ENCODE measurements at places on chromosomes 5 and 9.

DNA sequence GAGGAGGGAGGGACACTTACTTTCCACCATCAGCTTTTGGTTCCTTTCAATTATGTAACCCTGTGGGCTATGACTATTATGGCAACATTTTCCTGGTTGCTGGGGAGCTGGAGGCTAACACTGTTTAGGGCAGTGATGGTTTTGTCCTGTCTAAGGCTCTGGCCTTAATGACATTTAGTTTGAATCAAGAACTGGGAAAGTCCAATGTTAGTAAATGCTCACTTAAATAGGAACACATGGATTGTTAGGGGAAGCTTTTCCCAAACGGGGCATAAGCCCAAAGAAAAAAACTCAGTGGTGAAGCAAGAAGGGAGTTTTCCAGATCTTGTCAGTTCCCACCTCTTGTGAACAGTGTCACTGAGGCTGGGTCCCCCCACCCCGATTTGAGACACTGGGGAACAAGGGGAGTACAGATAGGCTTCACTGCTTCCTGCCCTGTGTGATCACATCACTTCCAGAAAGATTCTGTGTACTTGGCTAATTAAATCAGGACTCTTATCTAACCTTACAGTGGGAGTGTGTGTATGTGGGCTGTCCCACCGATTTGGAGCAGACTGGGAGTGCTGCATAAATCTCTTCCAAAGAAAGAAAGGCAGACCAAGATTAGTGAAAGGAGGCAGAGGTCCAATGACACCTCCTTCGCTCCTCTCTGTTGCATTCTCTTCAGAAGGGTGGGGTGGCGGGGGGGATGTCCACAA, 206.4 kb downstream of the PTTG1 start:
- no peak for DNase-seq

DNA sequence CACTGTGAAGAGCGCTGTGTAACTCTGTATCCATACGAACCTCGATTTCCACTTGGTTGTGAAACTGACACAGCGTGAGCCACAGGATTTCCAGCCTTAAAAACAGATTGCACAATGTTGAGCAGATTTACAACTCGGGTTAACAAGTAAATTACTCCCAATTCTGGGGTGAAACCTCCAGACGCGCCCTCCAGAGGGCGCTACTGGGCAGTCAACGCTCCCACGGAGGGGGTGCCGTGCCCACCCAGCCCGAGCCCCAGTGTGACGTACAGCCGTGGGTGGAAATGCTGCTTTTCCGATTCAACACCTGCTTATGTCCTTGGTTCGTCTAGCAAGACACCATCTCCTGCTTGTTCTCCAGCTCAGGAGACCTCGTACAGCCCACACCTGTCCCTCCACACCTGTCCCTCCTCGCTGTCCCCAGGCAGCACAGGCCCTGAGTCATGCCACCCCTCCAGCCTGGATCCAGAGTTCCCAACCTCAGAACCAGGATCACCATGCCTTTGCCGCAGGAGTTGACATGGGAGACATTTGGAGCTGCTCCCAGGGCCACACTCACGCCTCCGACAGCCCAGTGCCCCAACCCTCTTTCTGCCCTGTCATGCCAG, 34.4 kb upstream of the SLC6A3 start:
- peak; percentile 22 for DNase-seq

- no peak for DNase-seq
Measured at GRCh38 chr5:148540647-148541046, 113.7 kb downstream of the HTR4 start.

DNA sequence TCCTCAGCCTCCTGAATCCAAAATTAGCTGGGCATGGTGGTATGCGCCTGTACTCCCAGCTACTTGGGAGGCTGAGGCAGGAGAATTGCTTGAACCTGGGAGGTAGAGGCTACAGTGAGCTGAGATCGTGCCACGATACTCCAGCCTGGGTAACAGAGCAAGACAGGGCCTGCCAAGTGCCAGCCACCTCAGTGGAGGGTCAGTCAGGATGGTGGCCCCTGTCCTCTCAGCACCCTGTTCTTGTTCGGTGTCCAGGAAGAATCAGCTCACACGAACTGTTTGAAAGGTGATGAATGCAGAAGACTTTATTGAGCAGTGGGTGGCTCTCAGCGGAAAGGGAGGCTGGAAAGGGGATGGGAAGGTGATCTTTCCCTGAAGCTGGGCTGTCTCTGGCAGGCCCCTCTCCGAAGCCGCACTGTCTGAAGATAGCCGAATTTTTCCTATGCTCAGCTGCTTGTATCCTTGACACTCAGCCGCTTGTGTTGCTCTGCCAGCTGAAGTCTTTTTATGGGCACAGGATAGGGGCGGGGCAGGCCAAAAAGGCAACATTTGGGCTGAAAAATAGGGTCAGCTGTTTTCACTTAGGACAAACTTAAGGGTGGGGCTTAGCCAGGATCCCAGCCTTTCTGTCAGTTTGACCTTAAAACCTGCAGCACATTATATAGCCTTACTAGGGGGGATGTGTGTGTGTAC, 50.9 kb downstream of the UBE2R2 start:
- no peak for DNase-seq

- DNase-seq: no peak
Measured at GRCh38 chr9:26656003-26656870, 236.4 kb downstream of the CAAP1 start.

DNA sequence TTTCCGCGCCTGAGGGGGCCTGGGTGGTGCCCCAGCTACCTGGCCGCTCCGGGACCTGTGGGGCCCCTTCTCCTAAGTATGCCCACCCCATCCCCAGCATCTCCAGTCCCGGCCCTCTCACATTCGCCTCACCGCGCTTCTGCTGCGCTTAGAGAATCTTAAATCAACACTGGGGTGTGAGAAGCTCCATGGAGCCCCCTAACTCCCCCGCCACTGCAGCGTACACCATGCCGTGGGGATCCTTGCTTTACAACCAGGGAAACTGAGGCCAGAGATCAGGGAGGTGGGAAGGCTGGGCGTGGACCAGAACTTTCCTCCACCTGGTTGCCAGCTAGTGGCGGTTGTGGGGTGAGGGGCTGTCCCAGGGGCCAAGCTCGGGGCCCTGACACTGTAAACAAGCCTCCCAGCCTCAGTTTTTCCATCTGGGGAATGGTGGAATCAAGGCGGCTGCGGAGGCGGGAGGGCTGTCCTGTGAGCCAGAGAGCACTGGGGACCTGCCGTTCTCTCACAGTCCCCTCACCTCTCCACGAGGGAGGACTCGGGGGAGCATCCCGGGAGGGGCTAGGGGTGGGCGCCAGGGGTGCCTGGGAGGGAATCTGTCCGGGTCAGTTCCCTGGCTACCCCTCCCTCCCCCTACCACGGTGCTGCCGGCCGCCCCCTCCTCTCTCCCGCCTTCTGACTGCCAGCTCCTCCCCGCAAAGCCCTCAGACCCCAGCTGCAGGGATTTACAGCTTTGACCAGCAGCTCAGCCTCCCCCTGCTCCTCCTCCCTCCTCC, 161.2 kb downstream of the C9orf50 start:
- DNase-seq: no peak

DNA sequence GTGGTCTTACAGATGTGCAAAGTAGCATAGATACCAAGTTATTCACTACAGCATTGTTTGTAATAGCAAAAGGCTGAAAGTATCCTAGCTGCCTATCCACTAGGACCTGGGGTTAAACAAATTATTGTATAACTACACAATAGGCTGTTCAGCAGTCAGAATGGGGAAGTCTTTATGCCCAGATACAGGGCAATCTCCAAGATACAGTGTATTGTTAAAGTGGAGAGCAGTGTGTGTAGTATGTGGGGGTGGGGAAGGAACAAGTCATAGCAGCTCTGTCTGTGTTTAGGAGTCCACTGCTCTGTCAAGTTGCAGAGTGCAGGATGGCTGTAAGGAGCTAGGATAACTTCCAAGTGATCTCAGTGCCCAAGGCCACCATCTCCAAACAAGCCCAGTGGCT, 5.5 kb downstream of the PCYOX1L start:
- no peak for DNase-seq

- no peak for DNase-seq
Measured at GRCh38 chr5:177524941-177525655, 8.3 kb upstream of the DDX41 start.

DNA sequence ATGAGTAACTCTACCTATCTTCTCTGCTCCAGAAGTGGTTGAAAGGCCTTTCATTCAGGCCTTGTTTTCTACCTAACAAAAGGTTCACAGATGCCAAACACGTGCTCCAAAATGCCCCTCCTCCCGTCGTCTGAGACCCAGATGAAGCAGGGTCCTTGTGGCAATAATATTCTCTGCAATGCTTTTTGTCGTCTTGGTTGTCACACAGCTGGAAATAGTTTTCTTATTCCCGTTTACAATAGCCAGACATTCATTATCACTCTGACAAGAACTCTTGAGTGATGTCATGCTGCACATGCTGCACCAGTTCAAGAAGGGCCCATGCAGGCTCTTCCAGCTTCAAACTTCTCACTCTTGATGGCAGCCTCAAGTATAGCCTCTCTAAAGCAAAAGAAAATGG, 7.8 kb downstream of the LPAR1 start:
- no peak for DNase-seq

GRCh38 chr5:109089191-109089590, 320.6 kb downstream of the PJA2 start:
- DNase-seq: no peak

- no peak for DNase-seq
Measured at GRCh38 chr9:94926431-94926800, 199.9 kb downstream of the AOPEP start.

GRCh38 chr5:147711019-147711418, 71.5 kb downstream of the JAKMIP2 start:
- no peak for DNase-seq

GRCh38 chr9:78122631-78123030, 91.0 kb upstream of the GNAQ start:
- no peak for DNase-seq

GRCh38 chr5:151707567-151707966, 20.9 kb upstream of the SPARC start:
- DNase-seq: no peak

DNA sequence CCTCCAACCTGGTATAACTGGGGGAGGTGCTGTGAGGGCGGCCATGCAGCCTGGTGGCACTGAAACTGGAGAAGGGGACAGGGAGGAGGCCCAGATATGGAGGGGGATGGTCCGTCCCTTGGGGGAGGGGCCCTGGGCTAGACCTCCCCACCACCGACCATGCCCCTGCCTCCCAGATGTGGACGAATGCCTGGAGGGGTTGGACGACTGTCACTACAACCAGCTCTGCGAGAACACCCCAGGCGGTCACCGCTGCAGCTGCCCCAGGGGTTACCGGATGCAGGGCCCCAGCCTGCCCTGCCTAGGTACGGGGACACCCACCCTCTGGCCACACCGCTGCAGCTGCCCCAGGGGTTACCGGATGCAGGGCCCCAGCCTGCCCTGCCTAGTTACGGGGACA, 15.4 kb upstream of the ASS1 start:
- DNase-seq: no peak

DNA sequence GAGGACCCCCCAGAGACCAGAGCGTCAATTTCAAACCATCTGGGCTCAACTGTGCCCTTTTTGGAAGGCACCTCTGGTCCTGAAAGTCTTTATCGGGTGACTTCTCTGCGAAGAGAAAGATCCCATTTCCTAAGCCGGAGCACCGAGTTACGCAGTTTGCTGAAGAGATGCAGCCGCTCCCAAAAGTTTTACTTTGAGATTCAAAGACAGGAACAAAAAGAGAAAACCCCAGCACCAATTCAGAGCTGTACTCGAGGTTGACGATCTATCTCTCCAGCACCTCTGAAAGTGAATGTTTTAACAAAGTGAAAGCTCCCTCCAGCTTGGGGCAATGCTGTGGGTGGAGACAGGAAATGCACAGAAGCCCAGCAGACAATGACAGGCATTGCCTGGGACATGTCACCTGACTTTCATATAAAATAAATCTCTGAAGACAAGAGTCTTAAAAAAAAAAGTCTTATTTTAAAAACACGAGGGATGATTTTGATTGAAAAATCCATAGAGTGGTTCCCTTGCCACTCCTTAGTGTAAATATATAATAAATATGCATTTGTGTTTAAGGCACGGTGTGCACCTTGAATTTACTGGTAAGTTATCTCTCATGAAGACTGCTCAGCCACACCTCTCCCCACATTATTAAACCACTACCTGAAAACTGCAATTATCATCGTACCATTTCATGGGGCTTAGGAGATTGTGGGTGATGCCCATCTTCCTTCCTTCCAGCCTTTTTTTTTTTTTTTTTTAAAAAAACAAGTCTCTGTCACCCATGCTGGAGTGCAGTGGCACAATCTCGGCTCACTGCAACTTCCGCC, 79.9 kb downstream of the FNBP1 start:
- DNase-seq: no peak

DNA sequence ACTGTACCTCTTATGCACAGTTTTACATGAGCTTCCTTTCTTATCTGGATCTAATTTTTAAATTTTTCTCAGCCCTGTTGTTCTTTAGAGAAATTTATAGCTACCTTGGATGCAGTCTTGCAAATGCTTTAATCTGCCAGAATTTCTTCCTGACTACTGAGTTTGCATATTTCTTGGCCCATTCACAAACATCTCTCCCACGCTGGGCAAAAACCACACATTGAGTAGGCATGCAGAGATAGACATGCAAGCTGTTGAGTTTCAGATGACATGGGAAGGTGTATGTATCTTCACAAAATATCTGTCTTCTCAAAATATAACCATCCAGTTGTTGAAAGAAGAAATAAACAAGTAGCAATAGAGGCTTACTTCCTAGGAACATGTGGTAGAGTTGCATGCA, 101.2 kb downstream of the PARP8 start:
- DNase-seq: no peak

DNA sequence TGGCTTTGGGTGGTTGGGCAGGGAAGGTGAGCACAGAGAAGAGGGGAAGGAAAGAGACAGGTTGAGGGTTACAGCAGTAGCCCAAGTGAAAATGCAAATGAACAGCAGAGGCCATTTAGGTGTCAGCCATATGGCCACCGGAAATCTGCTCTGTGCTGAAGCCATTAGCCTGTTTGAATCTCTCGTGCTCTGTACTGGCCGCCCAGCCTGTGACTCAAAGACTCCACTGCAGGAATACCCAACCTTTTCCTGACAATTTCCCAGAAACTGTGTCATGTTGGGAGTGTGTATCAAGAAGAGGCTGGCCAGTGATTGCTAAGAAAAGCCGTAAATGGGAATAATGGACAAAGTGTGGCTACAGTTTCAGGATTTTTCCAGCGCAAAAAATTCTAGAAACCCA, 35.9 kb upstream of the RAI14 start:
- DNase-seq: no peak

- no peak for DNase-seq
Measured at GRCh38 chr9:35232867-35233544, 71.2 kb downstream of the UNC13B start.

DNA sequence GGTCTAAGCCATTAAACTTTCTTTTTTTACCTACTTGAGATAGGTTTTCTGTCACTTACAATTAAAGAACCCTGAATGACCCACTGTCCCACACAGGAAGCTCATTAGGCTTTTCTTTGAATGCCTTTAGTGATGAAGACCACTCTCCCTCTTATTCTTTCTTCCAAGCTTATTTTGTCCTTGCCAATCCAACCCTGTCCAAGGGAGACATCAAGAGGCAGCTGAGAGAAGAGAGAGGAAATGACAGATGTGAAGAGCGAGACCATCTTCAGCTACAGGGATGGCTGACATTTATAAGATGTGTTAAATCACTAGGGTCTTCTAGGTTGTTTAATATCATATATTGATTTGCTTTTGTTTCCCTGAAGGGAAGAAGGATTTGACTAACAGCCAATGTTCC, 133.5 kb downstream of the FAM114A2 start:
- no peak for DNase-seq

Measured in activated CD4-positive, CD25-positive, alpha-beta regulatory T cell (primary cell).